ENCODE measurements at places on chromosomes 2 and 18.

- H3K27ac ChIP-seq: no peak overlapping the region
- peaks cover 2% of the 10 kb centered on the region for H3K4me1 ChIP-seq
- no peak for DNase-seq
Observed at GRCh38 chr18:26700728-26701127, 152.4 kb upstream of the KCTD1 start.

- H3K27me3 ChIP-seq: no peaks in the 10 kb centered on the region
- peaks cover 6% of the 10 kb centered on the region for H3K4me1 ChIP-seq
- H3K36me3 ChIP-seq: no peaks in the 10 kb centered on the region
Observed at GRCh38 chr2:54611830-54612545, 111.5 kb upstream of the EML6 start.

DNA sequence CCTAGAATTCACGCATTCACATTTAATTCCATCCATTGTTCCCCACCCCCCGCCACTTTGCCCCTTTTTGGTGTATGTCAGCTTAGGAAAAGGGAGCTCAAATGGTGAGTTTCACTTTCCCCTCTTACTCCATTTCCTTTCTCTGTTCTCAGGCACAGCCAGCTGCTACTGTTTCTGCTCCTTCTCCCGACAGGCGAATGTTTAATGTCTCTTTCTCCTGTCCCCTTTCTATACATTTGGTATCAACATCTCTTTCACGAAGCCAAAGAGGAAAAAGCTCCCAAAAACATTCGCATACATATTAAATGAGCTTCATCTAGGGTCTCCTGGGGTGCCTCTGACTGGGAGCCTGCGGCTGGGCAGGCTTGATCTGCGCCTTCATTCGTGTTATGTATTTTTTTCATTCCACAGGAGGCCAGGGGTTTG lies 124.2 kb upstream of the SATB2 start:
- no peaks in the 10 kb centered on the region for H3K36me3 ChIP-seq
- peaks cover 4% of the 10 kb centered on the region for H3K4me1 ChIP-seq
- no peak overlapping the region for H3K27ac ChIP-seq
- H3K4me3 ChIP-seq: peak overlapping the region; percentile 27
- DNase-seq: no peak

GRCh38 chr2:221529177-221529942 lies 42.7 kb downstream of the EPHA4 start:
- no peaks in the 10 kb centered on the region for H3K4me1 ChIP-seq
- H3K36me3 ChIP-seq: no peaks in the 10 kb centered on the region
- no peak overlapping the region for H3K27ac ChIP-seq
- no peak for DNase-seq
- no peak overlapping the region for H3K4me3 ChIP-seq

GRCh38 chr18:74784752-74785151 lies 187.1 kb downstream of the ZNF407 start:
- DNase-seq: no peak
- no peak overlapping the region for H3K27ac ChIP-seq
- H3K36me3 ChIP-seq: no peaks in the 10 kb centered on the region
- no peak overlapping the region for H3K4me3 ChIP-seq
- H3K4me1 ChIP-seq: no peaks in the 10 kb centered on the region
- no peaks in the 10 kb centered on the region for H3K27me3 ChIP-seq

DNA sequence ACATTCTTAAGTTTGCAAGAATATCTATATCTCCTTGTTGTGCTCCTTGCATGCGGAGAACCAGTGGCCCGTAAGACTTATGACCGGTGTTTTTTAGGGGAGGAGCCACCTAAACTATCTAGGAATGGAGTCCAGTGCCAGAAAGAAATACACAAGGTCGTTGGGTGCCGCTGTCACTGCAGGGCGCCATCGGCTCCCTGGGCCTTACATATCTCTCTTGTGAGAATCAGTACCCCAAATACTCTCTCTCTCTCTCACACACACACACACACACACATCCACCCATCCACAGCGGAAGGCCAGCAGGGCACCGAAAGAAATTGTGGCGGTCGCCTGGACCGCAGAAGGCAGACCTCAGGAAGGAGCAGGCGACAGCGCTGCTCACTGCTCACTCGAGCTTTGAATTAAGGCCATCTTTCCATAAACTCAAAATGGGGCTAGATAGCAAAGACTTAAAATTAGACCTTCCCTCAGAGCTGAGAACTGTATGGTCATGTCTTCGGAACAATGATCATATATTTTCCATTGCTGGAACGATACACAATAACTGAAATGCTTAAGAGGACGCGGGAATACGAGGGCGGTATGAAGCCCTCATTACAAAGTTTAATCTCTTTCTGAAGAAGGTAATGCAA lies 10.4 kb downstream of the NR4A2 start:
- no peaks in the 10 kb centered on the region for H3K36me3 ChIP-seq
- peaks cover 5% of the 10 kb centered on the region for H3K4me1 ChIP-seq

GRCh38 chr2:213288913-213289700 lies 4.8 kb downstream of the SPAG16 start:
- no peak overlapping the region for H3K27ac ChIP-seq
- no peak overlapping the region for H3K4me3 ChIP-seq
- H3K27me3 ChIP-seq: no peaks in the 10 kb centered on the region

GRCh38 chr2:23286031-23286757 lies 98.8 kb upstream of the KLHL29 start:
- no peak overlapping the region for H3K4me3 ChIP-seq
- H3K27me3 ChIP-seq: no peaks in the 10 kb centered on the region
- H3K27ac ChIP-seq: no peak overlapping the region
- DNase-seq: no peak
- no peaks in the 10 kb centered on the region for H3K4me1 ChIP-seq
